ENCODE measurements at places on chromosomes 12 and 14. TPM values are rescaled to one million over a fixed set of nuclear protein-coding genes. Genes with fewer than 3 reads are reported as not detected.
A peak's percentile ranks its signal among the peaks of the same experiment; 100 is the strongest.

DNA sequence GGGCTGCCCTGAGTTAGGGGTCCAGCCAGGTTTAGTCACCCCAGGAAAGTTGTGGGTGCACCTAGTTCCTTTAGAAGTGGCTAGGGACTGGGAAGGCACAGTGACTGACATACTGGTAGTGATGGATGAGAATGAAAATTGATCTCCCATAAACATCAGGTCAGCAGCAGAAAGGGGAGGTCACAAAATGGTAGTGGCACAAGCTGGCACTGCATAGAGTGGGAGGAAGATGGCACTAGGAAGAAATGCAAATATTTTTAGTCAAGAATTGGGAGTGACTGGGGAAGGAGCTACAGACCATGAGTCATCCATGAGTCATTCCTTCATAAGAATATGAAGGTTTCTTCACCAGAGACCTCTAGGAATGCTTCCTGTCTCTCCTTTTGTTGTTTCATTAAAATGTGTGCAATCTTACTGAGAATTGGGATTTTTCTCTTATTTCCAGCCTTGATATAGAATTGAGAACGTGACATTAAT lies 198.3 kb upstream of the AMIGO2 start:
- H3K27me3 ChIP-seq = no peaks in the 10 kb centered on the region
- peak; percentile 43 for DNase-seq
- H3K4me1 ChIP-seq = peaks cover 80% of the 10 kb centered on the region
- no peaks in the 10 kb centered on the region for H3K36me3 ChIP-seq
- H3K27ac ChIP-seq = peak overlapping the region; percentile 95
- H3K4me3 ChIP-seq = peak overlapping the region; percentile 16

Gene NUP37
- 89.5 TPM for total RNA-seq

GRCh38 chr12:100331871-100332270 lies 25.0 kb upstream of the SLC17A8 start:
- peaks cover 5% of the 10 kb centered on the region for H3K4me1 ChIP-seq
- no peaks in the 10 kb centered on the region for H3K27me3 ChIP-seq
- no peak overlapping the region for H3K27ac ChIP-seq
- no peak overlapping the region for H3K4me3 ChIP-seq
- DNase-seq = no peak

DNA sequence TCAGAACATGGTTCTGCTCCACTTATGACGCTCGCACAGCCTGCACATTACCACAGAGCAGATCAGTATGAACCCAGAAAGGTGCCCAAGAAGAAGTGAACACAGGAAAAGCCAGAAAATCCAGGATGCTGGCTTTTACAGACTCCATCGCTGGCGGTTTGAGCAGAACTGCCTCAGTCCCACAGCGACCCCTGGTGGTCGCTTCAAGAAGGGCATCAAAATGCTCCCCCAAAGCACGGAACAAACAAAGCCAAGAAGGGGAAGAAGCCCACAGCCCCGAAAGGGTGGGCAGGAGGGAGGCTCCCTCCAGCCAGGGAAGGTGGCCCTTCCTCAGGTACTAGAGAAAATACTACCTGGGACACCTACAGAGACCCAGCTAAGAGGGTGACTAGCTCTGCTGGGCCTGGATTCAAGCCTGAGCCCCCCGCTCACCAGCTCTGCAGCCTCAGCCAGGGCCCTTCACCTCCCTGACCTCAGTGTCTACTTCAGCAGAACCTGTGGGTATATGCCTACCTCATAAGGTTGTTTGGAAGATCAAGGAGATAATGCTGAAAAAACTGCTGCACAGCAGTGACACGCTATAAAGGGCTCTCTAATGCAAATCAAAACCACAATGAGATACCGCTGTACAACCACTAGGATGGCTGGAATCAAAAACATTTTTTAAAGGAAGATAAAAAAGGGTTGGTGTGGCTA lies 98.1 kb downstream of the NCOR2 start:
- H3K27ac ChIP-seq = peak overlapping the region; percentile 45
- H3K4me3 ChIP-seq = no peak overlapping the region
- H3K36me3 ChIP-seq = peaks cover 62% of the 10 kb centered on the region
- H3K27me3 ChIP-seq = no peaks in the 10 kb centered on the region
- peak; percentile 38 for DNase-seq

GRCh38 chr14:100313464-100314230 lies 7.4 kb upstream of the SLC25A29 start:
- H3K36me3 ChIP-seq = no peaks in the 10 kb centered on the region
- no peaks in the 10 kb centered on the region for H3K27me3 ChIP-seq
- H3K27ac ChIP-seq = no peak overlapping the region
- no peak overlapping the region for H3K4me3 ChIP-seq
- peaks cover 5% of the 10 kb centered on the region for H3K4me1 ChIP-seq

DNA sequence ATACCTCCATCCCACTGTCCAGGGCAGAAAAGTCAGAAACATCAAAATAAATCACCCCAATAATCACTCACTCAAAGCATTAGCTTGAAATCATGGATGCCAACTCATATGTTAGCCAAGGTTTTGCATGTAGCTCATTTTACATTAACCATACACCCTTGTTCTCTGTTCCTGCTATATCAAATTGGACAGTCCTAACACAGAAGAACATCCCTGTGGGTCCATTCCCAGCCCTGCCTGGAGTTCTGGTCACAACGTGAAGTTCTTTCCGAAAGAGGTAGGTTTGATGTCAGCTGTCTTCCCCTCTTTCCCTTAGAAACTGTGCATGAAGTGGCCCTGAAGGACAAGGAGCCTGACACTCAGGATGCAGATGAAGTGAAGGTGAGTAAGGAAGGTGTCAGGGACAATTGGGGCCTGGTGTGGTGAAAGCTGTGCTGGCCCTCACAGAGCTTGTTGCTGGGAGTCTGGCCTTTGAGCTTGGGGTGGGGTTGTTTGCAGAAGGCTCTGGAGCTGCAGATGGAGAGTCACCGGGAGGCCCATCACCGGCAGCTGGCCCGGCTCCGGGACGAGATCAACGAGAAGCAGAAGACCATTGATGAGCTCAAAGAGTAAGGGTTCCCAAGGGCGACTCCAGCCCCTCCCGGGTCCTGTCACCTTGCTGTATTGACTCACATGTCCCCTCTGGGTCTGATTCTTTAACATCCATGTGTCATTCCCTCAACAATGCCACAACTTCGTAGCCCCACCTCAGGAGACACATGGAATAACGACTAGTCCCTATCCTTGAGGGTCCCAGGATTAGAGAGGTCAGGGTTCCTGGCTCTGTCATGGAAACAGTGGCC lies 15.0 kb upstream of the PIP4K2C start:
- DNase-seq = no peak
- H3K27ac ChIP-seq = no peak overlapping the region
- H3K36me3 ChIP-seq = no peaks in the 10 kb centered on the region
- no peaks in the 10 kb centered on the region for H3K4me1 ChIP-seq

- no peak overlapping the region for H3K27ac ChIP-seq
- H3K27me3 ChIP-seq = peaks cover 19% of the 10 kb centered on the region
- H3K36me3 ChIP-seq = no peaks in the 10 kb centered on the region
- H3K4me1 ChIP-seq = peaks cover 2% of the 10 kb centered on the region
- DNase-seq = peak; percentile 55
Observed at GRCh38 chr12:39145175-39145999, 240.0 kb upstream of the CPNE8 start.

DNA sequence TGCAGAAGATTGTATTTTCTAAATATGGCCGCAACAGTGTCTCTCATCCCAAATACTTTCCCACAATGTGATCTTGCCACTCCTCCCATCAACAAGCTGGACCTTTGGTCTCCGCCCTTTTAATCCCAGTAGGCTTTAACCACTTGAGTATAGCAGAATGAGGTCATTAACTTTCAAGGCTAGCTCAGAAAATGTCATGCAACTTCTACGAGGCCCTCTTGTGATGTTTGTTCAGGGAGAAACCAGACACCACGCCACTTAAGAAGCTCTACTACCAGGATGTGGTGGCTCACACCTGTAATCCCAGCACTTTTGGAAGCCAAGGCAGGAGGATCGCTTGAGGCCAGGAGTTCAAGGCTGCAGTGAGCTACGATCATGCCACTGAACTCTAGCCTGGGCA lies 20.1 kb upstream of the OR6J1 start:
- H3K27ac ChIP-seq = no peak overlapping the region
- no peak overlapping the region for H3K4me3 ChIP-seq
- no peak for DNase-seq

DNA sequence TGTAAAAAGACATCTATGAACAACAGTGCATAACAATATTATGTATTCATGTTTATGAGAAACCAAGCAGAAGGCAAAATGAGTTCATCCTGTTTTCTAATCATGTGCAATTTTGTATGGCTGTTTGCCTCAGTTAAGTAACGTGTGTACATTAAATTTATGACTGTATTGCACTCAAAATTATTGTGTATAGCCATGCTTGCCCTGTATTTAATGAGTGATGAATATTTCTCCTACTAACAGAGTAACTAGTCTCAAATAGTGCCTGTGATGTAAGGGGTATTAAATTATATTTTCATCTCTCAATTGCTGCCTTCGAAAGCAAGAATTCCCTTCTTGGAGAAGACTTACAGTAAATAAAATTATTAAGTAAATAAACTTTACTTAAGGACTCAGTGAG lies 154.2 kb downstream of the NOVA1 start:
- no peaks in the 10 kb centered on the region for H3K27me3 ChIP-seq

GRCh38 chr12:123142518-123142840 lies 8.4 kb downstream of the PITPNM2 start:
- H3K4me3 ChIP-seq = no peak overlapping the region
- H3K4me1 ChIP-seq = peaks cover 11% of the 10 kb centered on the region
- H3K27me3 ChIP-seq = no peaks in the 10 kb centered on the region

DNA sequence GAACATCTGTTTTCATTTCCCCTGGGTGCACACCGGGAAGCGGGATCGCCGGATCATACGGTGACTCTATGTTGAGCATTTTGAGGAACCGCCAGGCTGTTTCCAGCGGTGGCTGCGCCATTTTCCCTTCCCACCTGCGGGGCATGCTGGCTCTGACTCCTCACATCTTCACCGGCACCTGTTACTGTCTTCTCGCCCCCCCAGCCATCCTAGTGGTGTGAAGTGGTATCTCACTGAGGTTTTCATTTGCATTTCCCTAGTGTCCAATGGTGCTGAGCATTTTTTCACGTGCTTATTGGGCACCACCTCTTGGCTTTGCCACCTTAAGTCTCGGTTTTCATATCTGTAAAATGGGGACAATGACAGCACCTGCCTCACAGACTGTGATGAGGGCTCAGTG lies 44.1 kb upstream of the EML1 start:
- no peak overlapping the region for H3K27ac ChIP-seq
- peaks cover 29% of the 10 kb centered on the region for H3K27me3 ChIP-seq
- H3K36me3 ChIP-seq = no peaks in the 10 kb centered on the region
- no peak overlapping the region for H3K4me3 ChIP-seq

DNA sequence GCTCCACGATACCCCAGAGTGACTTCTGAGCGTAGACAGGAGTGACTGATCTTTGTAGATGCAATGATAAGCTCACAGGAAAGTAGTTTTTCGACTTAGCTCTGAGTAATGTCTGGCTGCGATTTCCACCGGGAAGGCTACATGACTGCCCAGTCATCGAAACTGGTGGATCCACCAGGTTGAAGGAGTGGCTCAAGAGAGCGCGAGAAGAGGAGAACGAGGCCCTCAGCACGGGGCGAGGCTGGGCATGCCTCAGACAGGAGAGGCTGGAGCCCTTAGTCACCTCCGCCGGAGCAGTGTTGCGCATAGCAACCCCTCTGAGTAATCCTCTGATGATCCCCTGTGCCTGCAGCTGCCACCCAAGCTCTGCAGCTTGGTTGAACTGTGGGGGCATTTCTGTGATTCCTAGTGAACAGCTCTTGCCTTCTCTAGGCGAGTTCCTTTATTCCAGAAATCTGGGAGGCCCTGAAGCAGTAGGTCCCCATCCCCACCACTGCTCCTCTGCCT lies 25.6 kb downstream of the ELK3 start:
- peaks cover 53% of the 10 kb centered on the region for H3K4me1 ChIP-seq
- H3K27ac ChIP-seq = peak overlapping the region; percentile 14
- no peak overlapping the region for H3K4me3 ChIP-seq

Gene SLC25A47
- not detected for total RNA-seq

DNA sequence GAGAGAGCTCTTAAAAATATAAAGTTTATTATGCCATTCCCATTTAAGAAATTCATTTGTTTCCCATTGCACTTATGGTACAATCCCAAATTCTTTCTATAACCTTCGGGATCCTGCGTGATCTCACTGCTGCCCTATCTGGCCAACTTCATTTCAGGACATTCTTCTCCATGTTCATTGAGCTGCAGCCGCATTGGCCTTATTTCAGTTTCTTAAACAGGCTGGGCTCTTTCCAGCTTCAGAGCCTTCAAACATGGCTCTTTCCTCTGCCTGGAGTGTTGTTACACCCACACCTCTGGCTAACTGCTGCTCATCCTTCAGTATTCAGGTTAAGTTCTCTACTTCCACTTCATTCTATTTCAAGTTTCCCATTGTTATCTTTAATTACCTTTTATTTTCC lies 58.5 kb upstream of the LRTM2 start:
- no peak overlapping the region for H3K27ac ChIP-seq
- peaks cover 8% of the 10 kb centered on the region for H3K4me1 ChIP-seq
- H3K36me3 ChIP-seq = peaks cover 27% of the 10 kb centered on the region

Gene KRT83
- not detected for total RNA-seq

Gene ANO2
- total RNA-seq = not detected

GRCh38 chr12:43277651-43278540 lies 274.1 kb downstream of the ADAMTS20 start:
- H3K27ac ChIP-seq = no peak overlapping the region
- H3K36me3 ChIP-seq = no peaks in the 10 kb centered on the region
- no peaks in the 10 kb centered on the region for H3K4me1 ChIP-seq

DNA sequence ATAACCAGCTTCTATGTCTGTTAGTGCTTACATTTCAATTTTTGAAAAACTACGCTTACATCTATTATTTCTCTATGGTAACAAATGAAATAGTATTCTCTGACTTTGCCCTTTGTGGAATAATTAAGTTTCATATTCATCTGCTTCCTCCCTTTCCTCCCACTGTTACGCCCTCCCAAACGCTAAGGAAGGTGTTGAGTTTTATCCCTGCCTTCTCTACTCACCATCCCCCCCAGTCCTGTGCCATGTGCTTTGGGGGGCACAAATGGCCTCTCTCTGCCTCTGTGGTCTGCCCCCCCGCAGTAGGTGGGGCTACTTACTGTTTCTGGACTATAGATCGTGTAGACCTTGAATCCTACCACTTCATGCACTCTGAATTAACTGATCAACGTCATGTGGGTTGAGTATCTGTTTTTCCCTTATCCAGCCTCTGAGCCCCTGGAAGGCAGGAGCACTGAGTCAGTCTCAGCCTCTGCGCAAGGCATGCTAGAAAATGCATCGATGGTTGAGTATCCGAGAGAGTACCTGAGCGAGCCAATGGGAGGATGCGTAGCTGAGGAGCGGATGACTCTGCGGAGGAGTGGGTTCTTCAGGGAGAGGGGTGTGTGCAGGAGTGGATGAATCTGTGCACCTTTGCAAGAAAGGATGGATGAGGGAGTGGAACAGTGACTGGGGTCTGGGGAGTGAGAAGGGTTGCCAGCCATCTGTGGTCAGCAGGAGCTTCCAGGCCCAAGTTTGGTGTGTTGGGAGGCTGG lies 114.5 kb upstream of the RTL1 start:
- no peaks in the 10 kb centered on the region for H3K4me1 ChIP-seq
- no peak overlapping the region for H3K27ac ChIP-seq
- peaks cover 31% of the 10 kb centered on the region for H3K27me3 ChIP-seq
- no peak overlapping the region for H3K4me3 ChIP-seq
- no peaks in the 10 kb centered on the region for H3K36me3 ChIP-seq

GRCh38 chr14:101810897-101811621 lies 49.5 kb downstream of the PPP2R5C start:
- DNase-seq = no peak
- H3K27ac ChIP-seq = peak overlapping the region; percentile 98
- H3K36me3 ChIP-seq = peaks cover 44% of the 10 kb centered on the region
- H3K4me3 ChIP-seq = peak overlapping the region; percentile 86
- H3K27me3 ChIP-seq = no peaks in the 10 kb centered on the region
- H3K4me1 ChIP-seq = peaks cover 60% of the 10 kb centered on the region

GRCh38 chr14:39169541-39169900 lies 612 bp downstream of the TRAPPC6B start:
- H3K27ac ChIP-seq = peak overlapping the region; percentile 96
- H3K4me3 ChIP-seq = peak overlapping the region; percentile 85
- DNase-seq = no peak
- peaks cover 37% of the 10 kb centered on the region for H3K4me1 ChIP-seq
